ENCODE measurements at places on chromosomes 13 and 19.

- DNase-seq: no peak
Measured at GRCh38 chr13:38700051-38700450, 13.2 kb downstream of the FREM2 start.

DNA sequence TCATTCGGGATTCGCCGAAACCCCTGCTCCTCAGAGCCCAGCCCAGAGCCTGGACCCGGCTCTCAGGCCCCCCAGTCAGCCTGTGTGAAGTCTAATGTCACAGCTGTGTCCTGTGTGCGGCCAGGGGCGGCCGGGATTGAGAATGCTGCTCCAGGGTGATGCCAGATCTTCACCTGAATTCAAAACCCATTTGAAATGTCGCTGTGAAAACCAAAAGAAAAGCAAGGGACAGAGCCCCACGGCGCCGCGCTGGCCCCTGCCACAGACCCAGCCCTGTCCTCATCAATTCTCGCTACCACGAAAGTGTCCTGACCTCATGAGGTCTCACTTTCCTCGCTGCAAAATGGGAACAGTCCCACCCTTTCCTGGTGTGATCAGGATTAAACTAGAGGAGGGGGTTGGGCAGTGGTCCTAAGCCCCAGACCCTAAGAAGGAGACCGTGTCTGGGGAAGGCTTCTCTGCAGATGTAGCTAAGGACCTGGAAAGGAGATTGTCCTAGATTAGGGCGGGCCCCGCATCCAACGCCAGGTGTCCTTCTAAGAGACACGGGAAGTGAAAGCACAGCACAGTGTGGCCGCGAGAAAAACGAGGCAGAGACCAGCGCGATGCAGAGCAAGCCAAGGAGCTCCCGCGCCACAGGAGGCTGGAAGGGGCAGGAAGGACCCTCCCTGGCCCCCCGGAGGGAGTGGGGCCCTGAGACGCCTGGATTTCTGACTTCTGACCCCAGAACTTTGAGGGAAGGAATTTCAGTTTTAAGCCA lies 34.0 kb upstream of the SPACA7 start:
- no peak for DNase-seq

GRCh38 chr19:6736917-6737283 lies 480 bp downstream of the GPR108 start:
- no peak for DNase-seq

- no peak for DNase-seq
Measured at GRCh38 chr13:85661675-85662074, 137.5 kb downstream of the SLITRK6 start.

GRCh38 chr13:32036757-32037156 lies 5.2 kb downstream of the FRY start:
- no peak for DNase-seq

DNA sequence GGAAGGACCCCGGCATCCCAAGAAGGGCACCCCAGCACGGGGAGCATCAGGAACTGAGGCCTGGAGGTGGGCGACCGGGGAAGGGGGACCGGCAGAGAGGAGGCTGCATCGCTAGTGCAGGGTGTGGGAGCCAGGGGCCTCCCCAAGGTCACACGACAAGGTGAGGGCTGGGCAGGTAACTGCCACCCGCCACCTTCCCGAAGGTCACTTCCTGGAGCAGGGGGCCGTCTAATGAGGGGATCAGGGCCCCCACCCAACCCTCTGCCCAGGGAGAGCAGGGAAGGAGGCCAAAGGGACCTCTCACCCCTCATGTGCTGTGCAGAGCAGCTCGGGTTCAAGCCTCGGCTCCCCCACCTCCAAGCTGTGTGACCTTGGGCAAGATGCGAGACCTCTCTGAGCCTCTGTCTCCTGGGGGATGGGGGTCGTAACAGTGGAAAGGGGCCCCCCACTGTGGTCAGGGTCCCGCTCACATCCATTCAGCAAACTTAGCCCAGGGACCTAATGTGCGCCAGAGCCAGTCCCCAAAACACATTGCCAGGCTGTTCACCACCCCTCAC lies 6.0 kb downstream of the ZBTB7A start:
- DNase-seq: no peak

GRCh38 chr19:5093297-5093928 lies 124.5 kb downstream of the KDM4B start:
- DNase-seq: no peak

DNA sequence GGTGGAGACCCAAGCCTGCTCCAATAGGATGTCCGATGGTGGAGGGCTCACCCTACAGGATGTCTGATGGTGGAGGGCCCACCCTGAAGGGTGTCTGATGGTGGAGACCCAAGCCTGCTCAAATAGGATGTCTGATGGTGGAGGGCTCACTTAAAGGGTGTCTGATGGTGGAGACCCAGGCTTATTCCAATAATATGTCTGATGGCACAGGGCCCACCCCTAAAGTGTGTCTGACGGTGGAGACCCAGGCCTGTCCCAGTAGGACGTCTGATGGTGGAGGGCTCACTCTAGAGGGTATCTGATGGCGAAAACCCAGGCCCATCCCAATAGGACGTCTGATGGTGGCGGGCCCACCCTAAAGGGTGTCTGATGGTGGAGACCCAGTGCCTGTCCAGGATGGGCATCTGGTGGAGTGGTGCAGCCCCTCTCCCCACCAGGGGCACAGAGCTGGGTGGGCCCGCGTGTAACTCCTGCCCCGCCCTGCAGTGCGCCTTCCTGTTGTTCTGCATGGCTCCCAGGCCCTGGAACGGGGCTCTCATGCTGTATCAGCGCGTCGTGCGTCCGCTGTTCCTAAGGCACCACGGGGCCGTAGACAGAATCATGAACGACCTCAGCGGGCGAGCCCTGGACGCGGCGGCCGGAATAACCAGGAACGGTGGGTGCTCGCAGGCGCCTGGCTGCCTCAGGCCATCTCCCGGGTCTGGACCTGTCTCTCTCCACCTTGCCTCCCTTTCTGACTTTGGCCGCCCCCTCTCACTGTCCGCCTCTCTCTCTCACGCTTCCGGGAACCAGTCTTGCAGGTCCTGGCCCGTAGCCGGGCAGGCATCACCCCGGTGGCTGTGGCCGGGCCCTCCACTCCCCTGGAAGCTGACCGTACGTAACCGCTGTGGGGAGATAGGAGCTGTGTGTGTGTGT lies 5.1 kb downstream of the REEP6 start:
- DNase-seq: no peak

DNA sequence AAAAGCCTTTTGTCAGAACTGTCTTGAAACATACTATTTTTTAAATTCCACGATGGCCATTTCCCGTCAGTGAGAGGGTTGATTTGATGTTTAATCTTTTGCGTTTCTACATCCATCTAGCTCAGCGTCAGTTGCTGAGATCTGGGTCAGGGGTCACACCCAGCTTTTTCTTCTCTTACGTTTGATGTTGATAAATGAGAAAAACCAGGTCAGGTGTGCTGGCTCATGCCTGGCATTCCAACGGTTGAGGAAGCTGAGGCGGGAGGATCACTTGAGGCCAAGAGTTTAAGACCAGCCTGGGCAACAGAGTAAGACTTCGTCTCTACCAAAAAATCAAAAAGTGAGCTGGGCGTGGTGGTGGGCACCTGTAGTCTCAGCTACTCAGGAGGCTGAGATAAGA lies 168.9 kb downstream of the PTPRS start:
- DNase-seq: no peak

DNA sequence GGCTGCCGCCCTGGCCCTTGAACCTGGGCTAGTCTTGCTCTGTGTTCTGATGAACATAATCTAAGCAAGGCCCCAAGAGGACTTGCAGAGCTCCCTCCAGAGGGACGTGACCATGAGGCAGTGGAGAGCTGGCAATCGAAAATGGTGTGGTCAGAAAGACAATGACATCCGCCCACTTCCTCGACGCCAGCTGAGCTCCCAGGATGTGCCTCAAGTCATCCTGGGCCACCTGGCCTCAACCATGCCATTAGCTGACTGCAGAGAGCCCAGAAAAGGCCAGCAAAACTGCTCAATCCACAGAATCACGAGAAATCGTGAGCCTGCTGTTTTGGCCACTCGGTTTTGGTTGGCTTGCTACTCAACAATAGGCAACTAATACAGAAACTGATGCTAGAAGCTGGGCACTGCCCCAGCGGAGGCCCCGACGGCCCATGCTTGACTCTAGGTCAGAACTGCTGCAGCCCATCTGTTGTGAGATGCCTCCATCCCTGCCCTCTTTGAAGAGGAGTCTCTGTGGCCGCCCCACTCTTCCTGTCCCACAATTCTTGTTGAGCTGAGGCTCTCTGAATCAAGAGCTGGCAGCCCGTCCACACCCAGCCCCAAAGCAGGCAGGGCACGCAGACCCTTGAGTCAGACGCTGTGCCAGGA lies 53.3 kb downstream of the STK24 start:
- DNase-seq: no peak

Measured in iPS DF 19.7 (cell line).